ENCODE measurements at places on chromosomes 13 and 19.

DNA sequence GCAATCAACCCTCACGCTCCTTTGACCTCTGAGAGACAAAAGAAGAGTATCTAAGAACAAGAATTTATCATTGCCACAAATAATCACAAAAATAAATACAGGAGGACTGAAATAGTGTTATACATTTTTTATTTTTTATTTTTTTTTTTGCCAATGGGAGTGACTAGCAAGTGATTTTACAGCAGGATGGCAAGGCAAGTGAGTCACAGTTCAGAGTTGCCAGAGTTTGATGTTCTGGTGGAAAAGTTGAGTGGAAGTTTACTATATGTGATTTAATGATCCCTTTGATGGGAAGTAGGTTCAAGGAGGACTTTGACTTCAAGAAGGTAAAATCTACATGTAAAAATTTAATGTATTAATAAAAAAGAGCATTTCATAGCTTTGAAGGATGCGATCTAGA is 2691.4 kb downstream of the PCDH9 start:
- DNase-seq, result peak; percentile 12

GRCh38 chr19:51820011-51820410 is 25.1 kb downstream of the FPR3 start:
- DNase-seq, result no peak

- no peak for DNase-seq
These were observed 9.8 kb downstream of the CLEC4M start for GRCh38 chr19:7772752-7773291.

DNA sequence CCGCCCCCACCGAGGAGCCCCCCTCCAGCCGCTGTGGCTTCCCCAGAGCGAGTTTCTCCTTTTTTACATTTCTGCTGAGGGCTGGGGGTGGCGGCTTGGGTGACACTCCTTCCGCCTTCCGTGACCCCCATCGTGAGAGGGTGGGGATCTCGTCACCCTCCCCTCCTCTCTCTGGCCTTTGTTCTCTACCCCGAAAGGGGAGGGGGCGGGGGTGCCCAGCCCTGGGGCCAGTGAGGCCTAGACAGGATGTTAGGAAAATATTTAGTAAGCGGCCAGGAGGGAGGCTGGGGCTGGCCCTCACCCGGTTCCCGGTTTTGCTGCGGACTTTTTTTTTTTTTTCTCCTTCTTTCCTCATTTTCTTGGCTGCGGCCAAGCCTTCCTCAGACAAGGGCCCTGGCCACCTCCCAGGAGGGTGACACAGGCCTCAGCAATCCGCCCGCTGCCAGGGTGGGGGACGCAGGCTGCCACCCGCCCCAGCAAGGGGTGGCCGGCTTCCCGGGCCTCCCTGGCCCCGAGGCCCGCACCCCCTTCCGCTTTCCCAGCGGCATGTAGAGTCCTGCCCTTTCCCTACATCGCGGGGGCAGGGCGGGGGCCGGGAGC is 3.9 kb downstream of the MIDN start:
- DNase-seq, result peak; percentile 94

- no peak for DNase-seq
These were observed 11.8 kb upstream of the CEACAM1 start for GRCh38 chr19:42540071-42540553.

DNA sequence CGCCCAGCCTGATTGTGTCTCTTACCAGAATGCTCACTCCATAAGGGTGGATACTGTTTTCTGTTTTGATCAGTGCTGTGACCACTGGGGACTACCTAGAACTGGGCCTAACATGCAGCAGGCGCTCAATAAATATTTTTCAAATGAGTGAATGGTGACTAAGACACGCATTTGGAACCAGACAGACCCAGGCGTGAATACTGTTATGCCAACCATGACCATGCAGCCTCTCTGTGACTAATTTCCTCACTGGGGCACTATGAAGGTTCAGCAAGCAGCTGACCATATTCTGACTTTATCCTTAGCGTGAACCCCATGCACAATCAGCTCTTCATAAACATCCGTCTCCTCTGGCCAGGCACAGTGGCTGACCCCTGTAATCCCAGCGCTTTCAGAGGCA is 13.0 kb upstream of the SPC24 start:
- DNase-seq, result peak; percentile 92

GRCh38 chr13:107534548-107534947 is 680.8 kb downstream of the LIG4 start:
- DNase-seq, result peak; percentile 18

- DNase-seq, result peak; percentile 53
These were observed 65.0 kb downstream of the RASA3 start for GRCh38 chr13:114067381-114067885.

DNA sequence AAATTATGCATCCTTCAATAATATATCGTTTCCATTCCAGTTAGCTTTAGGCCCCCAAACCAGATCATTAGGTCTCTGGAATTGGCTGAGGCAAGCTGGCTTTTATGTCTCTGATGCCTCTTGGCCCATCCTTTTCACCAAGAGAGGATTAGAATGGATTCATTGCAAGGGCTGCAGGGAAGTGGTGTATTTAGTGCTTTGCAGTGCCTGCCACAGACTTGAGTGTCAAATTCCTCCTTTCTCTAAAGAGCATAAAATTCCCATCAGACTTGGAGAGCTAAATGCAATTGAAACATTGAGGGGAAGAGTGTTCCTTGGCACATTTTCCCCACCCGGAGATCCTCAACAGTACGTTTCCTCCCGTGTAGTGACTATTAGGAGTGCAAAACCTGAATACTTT is 302.6 kb downstream of the ATP8A2 start:
- no peak for DNase-seq

DNA sequence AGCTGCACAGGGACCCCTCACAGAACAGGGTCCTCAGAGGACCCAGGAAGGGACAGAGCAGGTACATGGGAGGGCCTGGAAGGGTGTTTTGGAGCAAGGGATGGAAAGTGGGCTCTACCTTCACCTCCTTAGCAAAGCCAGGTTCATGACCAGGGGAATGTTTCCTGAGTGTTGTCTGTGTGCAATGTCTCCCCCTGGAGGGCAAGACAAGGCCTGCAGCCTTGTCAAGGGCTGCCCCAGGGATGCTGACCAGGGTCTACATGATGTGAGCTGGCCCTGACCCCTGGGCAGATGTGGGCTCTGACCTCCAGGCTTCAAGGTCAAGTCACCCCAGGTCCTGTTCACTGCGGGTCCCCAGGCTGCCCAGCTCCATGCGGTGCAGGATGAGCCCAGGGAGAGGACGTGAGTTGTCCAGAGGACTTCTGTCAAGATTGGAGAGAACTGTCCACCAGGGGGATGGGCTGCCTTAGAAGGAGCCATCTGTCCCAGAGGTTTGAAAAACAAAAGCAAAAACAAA is 1.0 kb upstream of the CEACAM1 start:
- DNase-seq, result peak; percentile 66

DNA sequence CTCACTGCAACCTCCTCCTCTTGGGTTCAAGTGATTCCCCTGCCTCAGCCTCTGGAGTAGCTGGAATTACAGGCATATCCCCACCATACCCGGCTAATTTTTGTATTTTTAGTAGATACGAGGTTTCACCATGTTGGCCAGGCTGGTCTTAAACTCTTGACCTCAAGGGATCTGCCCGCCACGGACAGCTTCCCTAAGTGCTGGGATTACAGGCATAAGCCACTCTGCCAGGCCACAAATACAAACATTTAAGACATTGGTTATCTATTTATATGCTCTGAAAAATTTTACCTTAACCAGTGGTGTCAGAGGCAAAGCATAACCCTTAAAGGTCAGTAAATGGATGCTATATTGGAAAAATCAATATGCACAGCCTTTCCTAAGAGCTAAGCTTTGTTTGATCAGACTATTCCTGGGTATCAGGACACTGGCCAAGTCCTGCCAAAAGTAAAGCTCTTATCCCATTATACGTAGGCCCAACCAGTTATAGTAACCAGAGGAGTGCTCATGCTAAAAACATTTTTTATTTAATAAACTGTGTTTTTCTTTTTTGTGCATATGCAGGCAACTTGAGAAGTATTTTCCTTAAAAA is 56.4 kb upstream of the STARD13 start:
- no peak for DNase-seq

DNA sequence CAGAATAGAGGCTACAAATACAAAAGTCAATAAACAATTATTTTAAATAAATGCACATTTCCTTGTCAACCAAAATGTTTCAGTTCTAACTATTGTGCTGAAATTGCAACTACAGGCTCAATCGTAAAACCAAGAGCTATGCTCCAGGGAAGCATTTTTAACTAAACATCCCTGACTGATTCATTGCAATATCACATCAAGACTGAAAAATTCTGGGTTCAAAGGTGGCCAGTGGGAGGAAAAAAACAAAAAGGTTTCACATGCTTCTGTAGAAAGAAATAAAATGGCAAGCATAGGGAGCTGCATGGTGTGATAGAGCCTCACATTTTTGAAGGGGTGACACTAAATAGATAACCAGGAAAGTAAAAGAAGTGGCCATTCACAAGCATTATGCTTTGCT is 862.8 kb downstream of the PCDH9 start:
- peak; percentile 27 for DNase-seq

GRCh38 chr19:24033963-24034342 is 53.0 kb upstream of the ZNF254 start:
- DNase-seq, result peak; percentile 70

DNA sequence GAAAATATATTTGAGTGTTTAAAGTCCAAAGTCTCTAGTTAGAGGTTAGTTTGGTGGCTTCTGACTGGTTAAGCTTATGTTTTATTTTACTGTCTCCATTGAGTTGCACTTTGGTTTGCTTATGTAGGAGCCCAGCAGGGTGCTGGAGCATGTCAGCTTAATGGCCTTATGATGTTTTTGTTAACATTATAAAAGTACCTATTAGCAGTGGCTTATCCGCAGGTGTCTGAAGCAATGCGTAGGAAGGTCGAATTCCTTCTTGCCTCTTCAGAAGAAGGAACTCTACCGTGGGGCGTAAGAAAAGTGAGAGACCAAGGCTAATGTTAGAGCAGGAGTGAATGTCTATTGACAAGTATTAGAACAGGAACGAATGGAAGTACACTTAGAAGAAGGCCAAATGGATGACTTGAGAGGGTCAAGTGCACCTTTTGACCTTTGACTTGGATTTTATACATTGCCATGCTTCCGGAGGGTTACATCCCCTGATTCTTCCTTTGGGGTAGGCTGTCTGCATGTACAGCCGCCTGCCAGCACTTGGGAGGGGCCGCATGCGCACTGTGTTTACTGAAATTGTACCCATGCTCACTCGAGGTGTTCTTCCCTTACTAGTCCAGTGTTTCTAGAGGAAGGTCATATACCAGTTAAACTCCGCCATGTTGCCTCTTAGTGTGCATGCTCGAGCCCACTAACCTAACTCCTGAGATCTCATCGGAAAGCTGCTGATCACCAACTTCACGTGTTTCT is 793.9 kb upstream of the PCDH9 start:
- no peak for DNase-seq

DNA sequence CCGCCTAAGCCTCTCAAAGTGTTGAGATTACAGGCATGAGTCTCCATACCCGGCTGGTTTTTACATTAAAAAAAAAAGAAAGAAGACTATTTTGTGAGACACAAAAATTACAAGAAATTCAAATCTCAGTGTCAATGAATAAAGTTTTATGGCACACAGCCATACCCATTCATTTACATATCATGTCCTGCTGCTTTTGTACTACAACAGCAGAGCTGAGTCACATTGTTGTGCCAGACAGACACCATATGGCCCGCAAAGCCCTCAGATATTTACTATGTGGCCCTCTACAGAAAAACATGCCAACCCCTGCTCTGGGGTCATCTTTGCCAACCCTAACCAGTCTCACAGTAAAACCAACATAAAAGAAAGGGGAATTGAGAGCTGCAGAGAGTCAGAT is 5.3 kb downstream of the SMIM7 start:
- no peak for DNase-seq

GRCh38 chr13:43482641-43483040 is 304.1 kb downstream of the ENOX1 start:
- no peak for DNase-seq

DNA sequence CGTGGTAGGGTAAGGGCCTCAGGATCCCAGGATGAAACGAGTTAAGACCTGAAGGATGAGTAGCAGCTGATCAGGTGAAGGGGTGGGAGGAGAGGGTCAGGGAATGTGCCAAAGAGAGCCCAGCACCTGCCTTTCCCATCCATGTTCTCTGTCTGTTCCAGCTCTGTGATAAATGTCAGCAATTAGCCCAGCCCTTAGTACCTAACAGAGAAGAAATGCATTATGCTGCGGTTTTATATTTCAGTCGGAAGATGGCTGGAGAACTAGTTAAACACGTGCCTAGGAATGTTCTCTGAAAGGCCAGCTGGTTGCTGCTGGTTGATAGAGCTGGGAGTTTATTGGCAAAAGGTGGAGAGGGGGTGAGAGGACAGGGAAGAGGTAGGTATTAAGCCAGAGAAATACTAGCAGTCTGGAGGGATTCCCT is 268.2 kb downstream of the SHISA2 start:
- no peak for DNase-seq

DNA sequence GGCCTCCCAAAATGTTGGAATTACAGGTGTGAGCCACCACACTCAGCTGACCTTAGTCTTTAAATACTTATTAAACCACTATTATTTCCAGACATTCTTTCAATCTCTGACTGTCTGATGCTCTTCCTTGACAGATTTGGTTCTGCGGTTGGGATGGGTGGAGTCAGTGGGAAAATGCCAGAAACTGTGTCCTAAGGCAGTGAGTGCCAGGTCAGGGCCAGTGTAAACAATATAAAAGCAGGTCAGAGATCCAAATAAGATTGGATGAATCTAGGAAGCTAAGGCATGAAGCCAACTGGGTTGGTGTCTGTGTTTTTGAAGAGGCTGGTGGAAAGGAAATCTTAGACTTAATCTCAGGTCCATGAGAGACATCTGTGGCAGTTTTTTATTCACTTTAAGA is 74.7 kb downstream of the KLF5 start:
- DNase-seq, result no peak

DNA sequence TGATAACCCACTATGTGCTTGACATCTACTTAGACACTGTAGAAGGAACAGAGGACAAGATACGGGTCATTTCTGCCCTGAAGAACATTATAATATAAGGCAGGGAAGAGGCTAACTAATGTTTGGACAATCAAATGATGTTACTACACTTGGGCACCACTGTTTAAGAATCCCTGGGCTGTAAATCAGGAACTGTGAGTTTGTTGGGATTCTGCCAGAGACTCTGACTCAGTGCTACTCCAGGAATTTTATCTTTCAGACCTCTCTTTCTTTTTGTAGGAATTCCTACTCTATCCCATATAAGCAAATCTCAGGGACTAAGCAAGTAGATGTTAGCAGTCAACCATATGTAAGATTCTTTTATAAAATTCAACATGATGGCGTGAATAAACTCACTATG is 3.1 kb upstream of the ZNF471 start:
- peak; percentile 28 for DNase-seq
